ENCODE measurements at places on chromosomes 3 and 15.

DNA sequence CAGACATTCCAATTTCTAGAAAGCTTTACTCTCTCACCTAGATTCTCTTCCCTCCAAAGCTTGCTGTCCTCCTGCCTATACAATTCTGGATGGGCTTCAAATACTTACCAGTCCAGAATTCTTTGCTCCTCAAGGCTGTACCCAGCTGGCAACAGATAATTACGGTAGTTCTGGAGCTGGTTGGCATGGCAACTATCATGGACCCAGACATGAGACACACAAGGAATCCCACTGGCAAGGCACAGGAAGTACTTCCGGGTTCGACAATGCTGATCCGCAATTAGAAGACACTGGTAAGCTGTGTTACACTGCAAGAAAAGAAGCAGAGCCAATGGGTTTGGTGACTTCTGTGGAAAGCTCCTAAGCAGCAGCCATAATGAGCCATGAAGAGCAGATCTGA is 37.9 kb downstream of the TUBGCP4 start:
- DNase-seq: no peak

- no peak for DNase-seq
Measured at GRCh38 chr3:178669758-178670157, 133.5 kb downstream of the KCNMB2 start.

DNA sequence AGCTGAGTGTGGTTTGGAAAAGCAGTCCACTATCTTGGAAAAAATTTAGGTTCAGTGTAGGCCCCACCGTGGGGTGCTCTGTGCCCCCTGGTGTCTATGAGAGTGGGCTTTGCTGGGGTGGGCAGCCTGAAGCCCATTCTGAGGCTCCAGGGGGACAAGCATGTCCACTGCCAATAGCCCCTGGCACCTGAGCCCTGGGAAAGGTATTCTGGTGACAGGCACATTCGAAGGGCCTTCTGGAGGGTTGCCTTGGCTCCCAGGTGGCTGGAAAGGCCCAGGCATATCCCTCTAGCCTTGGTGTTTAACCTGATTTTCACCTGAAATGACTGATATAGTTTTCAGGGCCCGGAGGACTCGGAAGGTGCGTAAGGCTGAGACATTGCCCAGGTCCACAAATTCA is 36.1 kb downstream of the SCN5A start:
- no peak for DNase-seq

GRCh38 chr3:182692695-182693094 is 100.6 kb upstream of the ATP11B start:
- DNase-seq: no peak

DNA sequence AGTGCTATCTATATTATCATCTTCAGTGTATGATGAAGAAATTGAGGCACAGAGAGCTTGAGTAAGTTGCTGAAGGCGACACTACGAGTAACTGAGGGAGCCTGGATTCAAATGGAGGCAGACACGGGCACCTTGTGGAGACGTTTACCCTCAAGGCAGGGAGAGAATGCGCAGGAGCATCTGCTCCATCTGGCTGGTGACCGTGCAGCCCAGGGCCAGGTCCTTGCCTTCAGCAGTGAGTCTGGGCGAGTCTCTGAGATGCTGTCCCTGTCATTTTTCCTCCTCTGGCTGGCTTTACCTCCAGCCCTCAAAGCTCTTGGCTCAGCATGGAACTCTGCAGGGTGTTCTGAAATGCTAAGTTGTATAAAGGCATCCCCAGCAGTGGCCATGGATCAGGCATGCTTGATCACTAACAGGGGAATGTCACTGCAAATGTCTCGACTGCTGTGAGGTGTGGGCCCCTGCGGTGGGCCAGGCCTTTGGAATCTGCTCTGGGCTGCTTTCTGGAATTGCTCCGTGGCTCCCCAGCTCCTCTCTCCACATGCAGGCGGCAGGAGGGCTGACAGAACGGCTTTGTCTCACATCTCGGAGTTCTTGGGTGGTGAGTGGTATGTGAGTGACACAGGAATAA is 19.7 kb downstream of the SPSB4 start:
- DNase-seq: no peak
